Fibroblast of skin of left biceps (primary cell): ENCODE measurements at places on chromosomes 1 and 21.

GRCh38 chr1:147236959-147237791 lies 5.3 kb upstream of the CHD1L start:
- no peak for DNase-seq

- DNase-seq, result no peak
These were observed 30.7 kb upstream of the IL20 start for GRCh38 chr1:206834711-206835110.

- no peak for DNase-seq
These were observed 50.1 kb downstream of the KCNC4 start for GRCh38 chr1:110260194-110260593.

GRCh38 chr1:54413295-54413694 lies 7.1 kb upstream of the SSBP3 start:
- no peak for DNase-seq

DNA sequence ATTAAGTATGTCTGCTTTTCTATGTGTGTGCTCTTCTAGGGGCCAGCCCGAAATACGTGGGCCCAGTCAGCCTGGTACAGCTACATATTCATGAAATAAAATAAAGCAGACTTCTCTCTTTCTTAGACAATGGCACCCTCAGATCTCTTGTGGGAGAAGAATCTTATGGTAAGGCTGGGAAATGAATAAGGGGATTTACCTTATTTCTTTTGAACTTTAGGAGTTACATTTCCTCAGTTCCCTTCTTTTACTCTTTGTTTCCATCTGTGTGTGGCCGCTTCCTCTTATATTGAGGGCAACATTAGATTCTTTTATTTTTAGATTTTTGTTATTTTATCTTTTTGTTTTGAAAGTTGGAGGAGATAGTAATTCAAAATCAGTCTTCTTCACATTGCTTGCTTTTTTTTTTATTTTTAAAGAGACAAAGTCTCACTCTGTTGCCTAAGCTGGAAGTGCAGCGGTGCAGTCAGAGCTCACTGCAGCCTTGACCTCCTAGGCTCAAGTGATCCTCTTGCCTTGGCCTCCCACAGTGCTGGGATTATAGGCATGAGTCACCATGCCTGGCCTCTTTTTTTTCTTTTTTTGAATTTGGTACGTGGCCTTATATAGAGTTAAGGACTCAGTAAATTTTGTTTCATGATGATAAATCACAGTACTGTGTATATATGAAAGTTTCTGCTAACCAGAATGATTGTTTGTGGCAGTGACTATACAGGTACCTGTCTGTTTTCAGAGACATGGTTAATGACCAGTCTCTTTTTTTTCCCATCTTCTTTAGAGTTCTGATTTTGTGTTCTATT lies 9.1 kb downstream of the LAMC1 start:
- no peak for DNase-seq

DNA sequence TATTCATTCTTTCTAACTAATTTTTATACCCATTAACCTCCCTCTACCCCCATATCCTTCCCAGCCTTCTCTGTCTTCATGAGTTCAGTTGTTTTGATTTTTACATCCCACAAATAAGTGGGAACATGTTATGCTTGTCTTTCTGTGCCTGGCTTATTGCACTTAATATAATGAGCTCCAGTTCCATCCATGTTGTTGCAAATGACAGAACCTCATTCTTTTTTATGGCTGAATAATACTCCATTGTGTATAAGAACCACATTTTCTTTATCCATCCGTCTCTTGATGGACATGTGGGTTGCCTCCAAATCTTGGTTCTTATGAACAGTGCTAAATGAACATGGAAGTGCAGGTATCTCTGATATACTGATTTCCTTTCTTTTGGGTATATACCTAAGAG lies 21.5 kb downstream of the AGPAT3 start:
- DNase-seq, result no peak

- no peak for DNase-seq
These were observed 118.8 kb downstream of the HUNK start for GRCh38 chr21:31991356-31992331.

- no peak for DNase-seq
These were observed 51.4 kb upstream of the GPR157 start for GRCh38 chr1:9180111-9180819.

- no peak for DNase-seq
These were observed 8.7 kb downstream of the AGPAT3 start for GRCh38 chr21:43873673-43874072.

- DNase-seq, result no peak
These were observed 107.6 kb downstream of the GALNT2 start for GRCh38 chr1:230174471-230175162.

DNA sequence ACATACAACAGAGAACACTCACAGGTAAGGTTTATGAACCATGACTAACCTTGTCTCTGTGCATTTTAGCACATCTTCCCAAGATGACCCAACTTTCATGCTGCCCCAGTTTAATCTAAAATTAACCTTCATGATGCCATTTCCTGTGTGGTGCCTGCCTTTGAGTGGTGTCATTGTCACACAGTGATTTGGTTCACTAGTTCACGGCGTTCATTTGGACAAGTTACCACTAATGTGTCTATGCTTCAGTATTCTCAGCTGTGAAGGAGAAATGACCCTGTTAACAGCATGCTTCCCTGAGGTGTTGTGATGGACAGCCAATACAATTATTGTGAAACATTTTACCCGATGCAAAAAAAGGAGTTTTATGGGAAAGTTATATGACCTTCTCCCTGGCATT lies 693.1 kb downstream of the RWDD3 start:
- no peak for DNase-seq

- no peak for DNase-seq
These were observed 573.8 kb upstream of the NR5A2 start for GRCh38 chr1:199453723-199454122.

DNA sequence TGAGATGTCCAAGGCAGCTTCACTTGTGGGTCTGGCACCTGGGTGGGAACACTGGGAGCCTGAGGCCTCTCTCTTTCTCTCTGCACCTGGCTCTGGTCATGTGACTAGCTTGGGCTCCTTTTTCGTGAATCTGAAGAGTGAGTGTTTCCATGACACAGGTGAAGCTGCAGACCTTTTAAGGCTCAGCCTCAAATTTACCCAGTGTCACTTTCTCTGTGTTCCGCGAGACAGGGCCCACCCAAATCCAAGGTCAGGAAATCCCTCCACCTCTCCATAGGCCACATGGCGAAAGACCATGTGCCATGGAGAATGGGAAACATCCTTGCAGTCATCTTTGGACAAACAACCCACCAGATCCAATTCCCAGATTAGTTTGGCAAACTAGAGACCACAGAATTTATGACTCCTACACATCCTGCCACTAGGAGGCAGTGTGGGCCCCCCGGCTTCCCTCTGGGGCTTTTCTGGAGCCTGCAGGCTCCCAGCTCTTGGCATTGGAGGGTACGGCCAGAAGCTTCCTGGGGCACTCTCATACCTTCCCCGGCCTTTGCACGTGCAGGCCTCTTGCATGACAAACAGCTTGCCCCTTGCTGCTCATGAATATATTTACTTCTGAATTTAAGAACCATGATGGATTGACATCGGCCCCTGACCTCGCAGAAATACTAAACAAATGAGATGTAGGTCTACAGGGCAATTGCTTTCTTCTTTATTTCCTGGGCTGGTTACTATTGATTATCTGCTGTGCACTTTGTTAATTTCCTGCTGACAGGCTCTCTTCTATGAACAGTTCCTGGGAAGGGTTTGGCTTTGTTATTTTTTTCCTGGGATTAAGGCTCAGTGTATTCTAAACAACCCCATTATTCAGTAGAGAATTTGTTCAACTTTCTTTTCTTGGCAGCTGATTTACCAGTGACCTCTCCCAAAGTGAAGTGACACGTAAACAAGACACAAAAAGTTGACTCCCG lies 180.7 kb downstream of the KAZN start:
- DNase-seq, result no peak
